ENCODE measurements at places on chromosomes 7 and 10.

GRCh38 chr10:12396093-12396492 is 46.7 kb downstream of the CAMK1D start:
- DNase-seq, result no peak

DNA sequence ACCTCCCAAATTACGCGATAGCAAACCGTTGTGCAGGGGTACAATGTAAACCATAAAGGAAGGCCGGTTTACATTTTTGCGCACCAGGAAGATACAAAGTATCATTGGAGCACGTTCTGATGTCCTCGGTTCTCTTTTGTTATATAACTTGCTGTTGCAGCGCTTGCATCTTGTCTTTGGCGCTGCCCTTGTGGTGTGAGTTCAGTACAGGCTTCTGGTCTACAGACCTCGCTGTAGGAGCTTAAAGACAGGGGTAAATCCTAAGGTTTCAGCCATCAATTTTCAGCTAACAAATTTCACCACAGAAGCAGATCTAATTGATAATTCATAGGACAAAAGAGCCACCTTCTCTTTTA is 1.5 kb upstream of the MKX start:
- no peak for DNase-seq

- no peak for DNase-seq
Measured at GRCh38 chr7:47833211-47833610, 115.1 kb downstream of the PKD1L1 start.

GRCh38 chr10:73589563-73590126 is 1.5 kb downstream of the USP54 start:
- DNase-seq, result no peak
